ENCODE measurements at places on chromosomes 6 and 20. TPM values are rescaled to one million over a fixed set of nuclear protein-coding genes. Genes with fewer than 3 reads are reported as not detected.

TRIM40 gene
- not detected for total RNA-seq

TSHZ2 gene
- total RNA-seq, result 1.6 TPM

GTSF1L gene
- total RNA-seq, result not detected

DCBLD1 gene
- total RNA-seq, result 64.8 TPM

CAGE1 gene
- not detected for total RNA-seq

PRR18 gene
- under 0.01 TPM for total RNA-seq

MYCT1 gene
- 0.13 TPM for total RNA-seq

LCA5 gene
- total RNA-seq, result 2.9 TPM

SEMG1 gene
- total RNA-seq, result not detected

HSPA1A gene
- total RNA-seq, result 55.3 TPM

DXO gene
- total RNA-seq, result 12.2 TPM

BPI gene
- total RNA-seq, result not detected

ZSCAN31 gene
- total RNA-seq, result 12.1 TPM

CTCFL gene
- not detected for total RNA-seq

MOCS3 gene
- 8.1 TPM for total RNA-seq

SRPK1 gene
- 56.3 TPM for total RNA-seq

TRIM15 gene
- total RNA-seq, result not detected

SUMO4 gene
- total RNA-seq, result 1.2 TPM

COL9A3 gene
- total RNA-seq, result not detected

FOXF2 gene
- total RNA-seq, result not detected

FNDC11 gene
- 0.26 TPM for total RNA-seq
